CD4-positive, alpha-beta T cell treated with Interleukin-15 for 4 hours (primary cell): ENCODE measurements at places on chromosomes 11 and 22.

- no peak for DNase-seq
These were observed 125.3 kb downstream of the APOL5 start for GRCh38 chr22:35842954-35843353.

GRCh38 chr22:38398609-38399461 lies 56.2 kb downstream of the KCNJ4 start:
- peak; percentile 84 for DNase-seq

GRCh38 chr22:50148991-50149721 lies 21.4 kb upstream of the PANX2 start:
- DNase-seq, result peak; percentile 73

DNA sequence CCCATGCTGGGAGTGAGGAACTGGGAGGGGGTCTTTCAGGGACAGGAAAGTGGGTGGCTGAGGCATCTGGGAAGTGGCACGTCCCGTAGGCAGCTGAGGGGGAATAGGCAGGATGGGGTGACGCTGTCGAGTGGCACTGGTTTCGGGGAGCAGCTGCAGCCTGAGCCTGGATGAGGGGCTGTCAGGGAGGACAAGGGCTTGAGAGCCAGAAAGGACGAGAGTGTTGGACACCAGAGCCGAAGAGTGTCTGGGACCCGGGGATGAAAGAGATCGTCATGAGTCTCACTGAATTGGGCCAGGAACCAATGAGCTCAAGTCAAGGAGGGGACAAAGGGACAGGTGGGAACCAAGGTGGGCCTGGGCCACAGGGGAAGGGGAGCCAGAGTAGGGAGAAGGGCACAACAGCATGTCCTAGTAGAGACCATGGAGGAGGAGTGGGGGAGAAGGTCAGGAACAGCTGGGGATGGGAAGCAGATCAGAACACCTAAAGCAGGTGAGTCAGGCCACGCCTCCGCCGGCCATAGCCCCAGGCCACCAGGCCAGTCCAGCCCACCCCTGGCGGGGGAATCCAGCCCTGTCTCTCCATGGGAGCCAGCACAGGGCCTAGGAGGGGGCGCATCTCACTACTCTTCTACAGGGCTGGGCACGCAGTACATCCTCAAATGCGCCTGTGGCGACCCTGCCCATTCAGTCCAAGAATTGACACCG lies 4.2 kb downstream of the RAB3IL1 start:
- DNase-seq, result no peak

DNA sequence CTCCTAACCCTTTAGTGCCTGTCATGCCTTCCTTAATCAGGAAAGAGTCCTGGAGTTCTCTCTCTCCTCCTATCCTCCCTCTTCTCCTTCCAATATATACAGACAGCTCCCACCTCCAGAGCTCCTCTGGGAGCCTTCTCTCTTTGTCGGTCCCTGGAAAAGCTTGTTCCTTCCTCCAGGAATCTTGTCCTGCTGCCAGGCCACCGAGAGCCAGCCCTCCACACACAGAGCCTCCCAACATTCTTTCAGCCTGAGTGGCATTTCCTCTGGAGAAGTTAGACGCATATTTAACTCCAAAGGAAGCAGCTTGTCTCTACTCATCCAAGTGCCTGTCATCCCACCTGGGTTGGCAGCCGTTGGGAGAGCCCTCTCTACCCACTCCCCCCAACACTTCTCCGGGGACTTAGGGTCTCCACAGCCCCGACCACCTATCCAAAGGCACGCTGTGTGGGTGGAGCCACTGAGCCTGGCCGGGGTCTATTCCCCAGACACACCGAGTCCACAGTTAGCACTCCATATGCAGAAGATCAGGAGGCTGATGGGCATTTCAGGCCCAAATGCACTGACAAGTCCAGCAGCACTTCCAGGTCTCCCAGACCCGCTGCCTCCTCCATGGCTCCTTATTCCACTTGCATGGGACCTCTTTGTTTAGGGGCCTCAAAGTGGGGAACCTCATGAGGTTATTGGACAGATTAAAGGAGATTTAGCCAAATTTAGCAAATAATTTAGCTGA lies 31.1 kb downstream of the DKK3 start:
- no peak for DNase-seq

GRCh38 chr11:118291477-118292135 lies 12.9 kb upstream of the CD3E start:
- DNase-seq, result no peak

DNA sequence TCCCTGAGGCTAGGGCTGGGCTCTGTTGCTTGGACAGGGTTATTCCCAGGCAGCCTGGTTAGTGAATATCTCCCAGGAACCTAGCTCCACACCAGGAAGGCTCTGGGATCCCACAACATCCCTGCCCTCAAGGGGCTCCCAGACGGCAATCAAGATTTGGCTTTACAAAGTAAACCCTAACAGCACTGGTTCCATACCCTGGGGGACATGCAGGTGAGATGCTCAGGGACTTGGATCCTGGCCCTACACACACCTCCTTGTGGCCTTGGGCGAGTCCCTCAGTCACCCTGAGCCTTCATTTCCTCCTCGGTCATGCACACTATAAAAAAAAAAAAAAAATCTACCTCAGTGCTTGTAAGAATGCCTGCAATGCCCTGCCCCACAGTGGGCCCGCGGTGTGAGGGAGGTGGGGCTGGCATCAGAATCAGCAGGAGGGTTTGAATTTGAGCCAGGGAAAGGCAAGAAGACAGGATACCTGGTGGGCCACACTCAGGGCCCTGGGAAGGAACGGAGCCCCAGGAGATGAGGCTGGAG lies 86.3 kb downstream of the MORC2 start:
- DNase-seq, result no peak

- no peak for DNase-seq
These were observed 32.9 kb downstream of the SCUBE1 start for GRCh38 chr22:43310311-43310710.

DNA sequence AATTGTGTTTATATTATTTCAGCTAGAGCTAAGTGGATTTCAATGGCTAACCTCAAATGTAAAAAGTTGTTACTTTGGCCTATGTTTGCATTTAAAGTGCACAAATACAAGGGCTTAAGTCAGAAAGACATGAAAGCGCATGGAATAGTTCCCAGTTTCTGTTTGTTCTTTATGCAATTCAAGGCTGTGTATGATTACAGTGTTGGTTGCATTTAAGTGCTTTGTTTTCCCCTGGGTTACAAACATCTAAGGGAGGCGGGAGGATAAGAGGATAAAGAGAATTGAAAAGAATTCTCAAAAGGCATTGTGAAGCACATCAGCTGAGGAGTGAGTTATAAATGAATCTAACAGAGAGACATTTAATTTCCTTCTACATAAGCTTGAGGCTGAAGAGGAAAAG lies 453.4 kb downstream of the NTM start:
- DNase-seq, result no peak

DNA sequence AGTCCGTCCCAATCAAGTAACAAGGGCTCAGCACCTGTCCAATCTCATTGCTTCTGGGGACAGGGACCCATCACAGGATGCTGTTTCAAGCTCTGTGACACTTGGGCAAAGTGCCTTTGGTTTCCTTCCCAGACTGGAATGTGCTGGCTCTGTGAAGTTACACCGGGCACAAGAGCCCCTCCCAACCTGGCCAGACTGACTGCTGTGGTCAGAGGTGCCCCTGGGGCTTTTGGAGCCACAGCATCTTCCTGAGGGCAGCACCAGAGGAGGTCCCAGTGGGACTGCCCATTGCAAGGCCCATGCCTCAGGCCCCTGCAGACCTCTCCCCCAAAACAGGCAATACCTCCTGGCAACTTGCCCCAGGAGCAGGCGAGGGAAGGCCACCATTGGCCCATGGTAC lies 155.2 kb upstream of the GRK3 start:
- no peak for DNase-seq

- no peak for DNase-seq
These were observed 22.0 kb downstream of the IFT27 start for GRCh38 chr22:36753916-36754315.

GRCh38 chr11:6124245-6124644 lies 16.8 kb downstream of the OR56B4 start:
- DNase-seq, result no peak

GRCh38 chr11:64759722-64760719 lies at the start of gene PYGM:
PYGM (minus strand) TSS chr11:64759974; CDS start chr11:64759898, 76 bp downstream.
- no peak for DNase-seq

GRCh38 chr11:106733635-106734034 lies 284.6 kb downstream of the GUCY1A2 start:
- DNase-seq, result no peak

GRCh38 chr11:126391970-126392632 lies 36.6 kb downstream of the ST3GAL4 start:
- no peak for DNase-seq

- no peak for DNase-seq
These were observed 50.2 kb downstream of the BCR start for GRCh38 chr22:23230348-23231068.

GRCh38 chr11:30853439-30853838 lies 267.3 kb upstream of the MPPED2 start:
- no peak for DNase-seq

DNA sequence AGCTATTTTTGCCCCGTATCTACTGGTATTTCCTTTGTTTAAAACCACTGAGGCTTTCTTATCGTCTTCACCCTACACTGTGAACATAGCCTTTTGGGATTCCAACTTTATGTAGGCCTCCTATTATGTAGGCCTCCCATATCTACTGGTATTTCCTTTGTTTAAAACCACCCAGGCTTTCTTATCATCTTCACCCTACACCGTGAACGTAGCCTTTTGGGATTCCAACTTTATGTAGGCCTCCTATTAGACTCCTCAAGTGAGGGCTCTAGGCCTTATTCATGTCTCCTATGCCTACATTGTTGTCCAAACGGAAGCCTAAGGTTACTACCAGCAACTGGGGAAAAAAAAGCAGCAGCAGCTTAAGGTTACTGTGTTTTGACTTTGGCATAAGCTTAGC lies 23.7 kb downstream of the CEP295 start:
- no peak for DNase-seq

DNA sequence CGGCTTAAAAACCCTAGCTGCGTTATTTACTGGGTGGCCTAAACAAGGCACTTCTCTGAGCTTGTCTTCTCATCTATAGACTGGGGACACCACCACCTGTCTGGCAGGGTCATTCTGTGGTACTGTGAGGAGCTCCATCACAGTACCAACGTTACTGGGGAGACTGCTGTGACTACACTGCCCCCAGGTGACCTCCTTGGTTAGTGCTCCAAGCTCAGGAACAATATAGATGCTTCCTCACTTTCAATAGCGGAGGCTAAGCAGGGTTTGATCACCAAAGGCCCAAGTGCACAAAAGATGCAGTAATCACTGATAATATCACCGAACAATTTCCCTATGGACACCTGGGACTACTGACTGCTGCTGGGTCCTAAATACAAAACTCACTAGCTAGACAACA lies 18.8 kb downstream of the PRPF19 start:
- DNase-seq, result peak; percentile 38

GRCh38 chr11:71263386-71263785 lies 11.0 kb upstream of the SHANK2 start:
- DNase-seq, result no peak

- DNase-seq, result no peak
These were observed 58.9 kb downstream of the RCN1 start for GRCh38 chr11:32149748-32150147.

GRCh38 chr11:66854729-66855211 lies 2.1 kb upstream of the LRFN4 start:
- DNase-seq, result no peak

- DNase-seq, result no peak
These were observed 10.6 kb downstream of the EIF3M start for GRCh38 chr11:32594272-32594671.

GRCh38 chr22:27064386-27064785 lies 407.0 kb downstream of the MIAT start:
- DNase-seq, result no peak

- DNase-seq, result no peak
These were observed 185.3 kb upstream of the C11orf87 start for GRCh38 chr11:109236696-109237095.

- no peak for DNase-seq
These were observed 7.5 kb upstream of the KCNJ11 start for GRCh38 chr11:17395978-17396377.

DNA sequence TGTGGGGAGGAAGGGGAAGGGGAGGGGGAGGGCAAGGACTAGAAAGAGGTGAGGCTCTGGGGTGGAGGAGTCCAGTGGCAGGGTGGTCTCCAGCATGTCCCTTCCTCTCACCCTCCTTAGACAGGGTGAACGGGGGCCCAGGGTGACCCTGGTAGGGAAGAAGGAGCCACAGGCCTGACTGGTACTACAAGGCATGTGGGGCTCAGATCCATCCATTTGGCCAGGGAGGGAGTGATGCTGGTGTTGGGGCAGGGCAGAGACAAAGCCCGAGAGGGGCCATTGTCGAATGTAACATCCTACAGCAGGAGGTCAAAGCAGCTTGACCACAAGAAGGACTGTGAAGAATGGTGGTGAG lies 69.0 kb upstream of the SHISAL1 start:
- no peak for DNase-seq

- DNase-seq, result no peak
These were observed 85.2 kb downstream of the BUD13 start for GRCh38 chr11:116687458-116688201.

DNA sequence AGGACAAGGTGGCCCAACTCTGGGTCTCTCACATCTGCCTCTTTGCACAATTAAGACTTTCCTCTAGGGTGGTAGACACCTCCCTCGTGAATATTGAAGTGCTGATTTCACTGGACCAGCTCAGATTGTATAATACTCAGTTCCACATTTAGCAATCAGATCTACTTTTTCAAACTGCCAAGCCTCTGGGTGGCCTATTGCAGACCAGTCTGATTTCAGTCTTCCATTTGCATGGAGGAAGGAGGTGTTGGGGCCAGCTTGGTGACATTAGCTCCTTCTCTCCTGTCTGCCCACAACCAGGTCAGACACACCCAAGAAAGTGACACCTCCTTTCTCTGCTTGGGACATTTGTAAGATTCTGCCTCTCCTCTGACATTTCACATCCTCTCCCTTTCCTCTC lies 78.2 kb downstream of the PPFIBP2 start:
- no peak for DNase-seq

DNA sequence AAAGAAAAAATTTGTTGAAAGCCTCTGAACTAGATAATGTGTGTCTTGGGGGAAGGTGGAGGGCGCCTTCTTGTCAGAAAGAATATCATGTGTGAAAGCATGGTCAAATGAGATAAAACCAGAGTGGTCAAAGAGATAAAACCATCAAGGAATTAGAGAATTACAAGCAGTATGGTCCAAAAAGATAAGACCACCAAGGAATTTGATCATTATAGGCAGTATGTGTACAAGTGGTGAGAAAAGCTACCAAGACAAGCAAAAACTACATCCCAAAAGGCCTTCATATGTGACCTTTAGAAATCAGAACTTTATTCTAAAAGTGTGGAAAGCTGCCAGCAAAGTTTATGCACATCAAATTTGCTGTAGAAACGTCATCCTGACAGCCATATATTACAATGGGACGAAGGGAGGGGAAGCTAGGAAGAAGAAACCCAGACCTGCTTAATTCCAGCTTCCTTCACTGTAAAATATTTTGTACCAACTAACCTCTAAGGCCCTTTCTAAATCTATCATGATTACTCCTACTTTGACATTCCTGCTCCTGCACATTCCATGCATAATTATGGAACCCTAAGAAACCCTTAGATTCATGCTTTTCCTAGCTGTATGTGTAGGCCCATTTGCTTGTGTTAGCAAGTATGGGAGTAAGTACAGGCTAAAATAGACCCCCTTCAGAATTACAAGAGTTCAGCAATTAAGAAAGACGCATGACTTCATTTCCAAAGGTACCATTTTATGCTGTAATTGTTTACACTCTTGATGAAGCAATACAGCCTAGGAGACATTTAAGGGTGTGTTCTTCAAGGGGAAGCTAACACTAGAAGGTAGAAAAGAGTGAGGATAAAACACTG lies 51.6 kb downstream of the LGR4 start:
- DNase-seq, result no peak

GRCh38 chr11:28794405-28794804 lies 686.2 kb downstream of the METTL15 start:
- no peak for DNase-seq
